Ecto neural progenitor cell (in vitro differentiated cells): ENCODE measurements at places on chromosomes 7 and 10.

- DNase-seq, result no peak
These were observed 112.8 kb upstream of the ODAD2 start for GRCh38 chr10:28111712-28112111.

DNA sequence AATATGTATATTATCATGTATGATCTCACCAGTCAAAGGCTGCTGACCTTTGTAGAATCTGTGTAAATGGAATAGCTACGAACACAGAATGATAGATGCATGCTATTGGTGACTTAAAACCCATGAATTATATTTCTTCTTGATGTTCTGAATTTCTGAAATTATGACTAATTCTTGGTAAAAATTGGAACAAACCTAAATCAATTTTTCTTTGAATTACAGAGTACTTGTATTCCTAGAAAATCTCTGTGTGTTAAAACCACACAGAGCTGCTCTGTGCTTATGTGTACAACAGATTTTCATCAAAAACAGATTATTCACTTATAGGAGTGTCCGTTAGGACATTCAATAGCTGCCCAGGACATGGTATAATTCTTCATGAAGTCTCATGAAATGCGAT lies 108.3 kb upstream of the MDFIC start:
- no peak for DNase-seq

GRCh38 chr7:73626814-73627213 lies 2.5 kb upstream of the MLXIPL start:
- no peak for DNase-seq

- DNase-seq, result no peak
These were observed 39.3 kb downstream of the BNIP3 start for GRCh38 chr10:131942455-131942854.

- no peak for DNase-seq
These were observed 67.8 kb downstream of the FRMPD2 start for GRCh38 chr10:48206482-48207250.

GRCh38 chr10:36254199-36254598 lies 612.1 kb upstream of the FZD8 start:
- DNase-seq, result no peak

DNA sequence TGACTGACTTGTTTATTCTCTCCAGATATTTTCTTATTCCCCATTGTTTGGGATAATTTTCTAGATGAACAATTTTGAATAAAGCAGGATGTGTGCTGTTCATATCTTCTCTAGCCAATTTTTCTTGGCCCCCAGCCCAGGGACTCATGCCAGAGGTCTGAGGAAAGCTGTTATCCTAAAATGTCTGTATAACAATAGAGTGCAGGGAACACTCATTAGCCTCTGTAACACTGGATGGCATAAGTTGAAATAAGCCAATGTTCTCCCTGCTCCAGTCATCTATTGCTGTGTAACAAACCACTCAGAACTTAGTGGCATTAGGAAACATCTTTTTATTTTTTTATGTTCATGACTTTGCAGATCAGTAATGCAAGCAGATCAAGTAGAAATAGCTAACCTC lies 121.7 kb upstream of the TRIM24 start:
- no peak for DNase-seq
